ENCODE measurements at places on chromosomes 1 and 21. TPM values are rescaled to one million over a fixed set of nuclear protein-coding genes. Genes with fewer than 3 reads are reported as not detected.

Gene SLC35E2B
- 13.6 TPM for total RNA-seq

Gene SELP
- total RNA-seq = not detected

Gene AVPR1B
- not detected for total RNA-seq

Gene HFM1
- 0.09 TPM for total RNA-seq

Gene HES4
- 55.8 TPM for total RNA-seq

Gene FGR
- not detected for total RNA-seq

Gene GNG12
- 30.4 TPM for total RNA-seq

Gene CCDC27
- not detected for total RNA-seq

Gene TMIGD3
- not detected for total RNA-seq

Gene SLAMF8
- total RNA-seq = not detected

Gene ZNF281
- 32.4 TPM for total RNA-seq

Gene OPTC
- not detected for total RNA-seq

Gene CLCN6
- 5.9 TPM for total RNA-seq

Gene NHLH1
- total RNA-seq = 0.45 TPM

Gene SLFNL1
- not detected for total RNA-seq

Gene IFFO2
- 15.8 TPM for total RNA-seq

Gene BTBD19
- total RNA-seq = 3.3 TPM

Gene PCBP3
- 1.1 TPM for total RNA-seq

Gene DPT
- total RNA-seq = not detected

Gene ST6GALNAC5
- not detected for total RNA-seq

Gene DMBX1
- total RNA-seq = 0.71 TPM

Gene AMY1C
- not detected for total RNA-seq

Gene GBP6
- total RNA-seq = not detected

Gene C1orf87
- total RNA-seq = not detected

Gene RRP1B
- total RNA-seq = 30.3 TPM

Gene CAMK1G
- 0.09 TPM for total RNA-seq

Gene CCDC28B
- 2.5 TPM for total RNA-seq

Gene MANEAL
- 25.5 TPM for total RNA-seq
